CD8-positive, alpha-beta memory T cell (primary cell): ENCODE measurements at places on chromosomes 4 and X. TPM values are rescaled to one million over a fixed set of nuclear protein-coding genes. Genes with fewer than 3 reads are reported as not detected.
A peak's percentile ranks its signal among the peaks of the same experiment; 100 is the strongest.

- no peaks in the 10 kb centered on the region for H3K27me3 ChIP-seq
- H3K36me3 ChIP-seq: no peaks in the 10 kb centered on the region
- no peaks in the 10 kb centered on the region for H3K4me1 ChIP-seq
- H3K4me3 ChIP-seq: no peak overlapping the region
- no peak overlapping the region for H3K27ac ChIP-seq
- no peak for DNase-seq
Observed at GRCh38 chr4:11565899-11566298, 137.2 kb upstream of the HS3ST1 start.

GRCh38 chr4:24973747-24974601 is 56.8 kb downstream of the LGI2 start:
- H3K4me1 ChIP-seq: no peaks in the 10 kb centered on the region
- H3K4me3 ChIP-seq: no peak overlapping the region
- no peak overlapping the region for H3K27ac ChIP-seq
- no peaks in the 10 kb centered on the region for H3K36me3 ChIP-seq
- DNase-seq: no peak

GRCh38 chr4:95289028-95289634 is 259.6 kb downstream of the UNC5C start:
- no peak for DNase-seq
- no peaks in the 10 kb centered on the region for H3K27me3 ChIP-seq
- peaks cover 9% of the 10 kb centered on the region for H3K4me1 ChIP-seq
- H3K27ac ChIP-seq: peak overlapping the region; percentile 35

GRCh38 chrX:24023972-24024669 is 2.9 kb downstream of the KLHL15 start:
- peak overlapping the region; percentile 78 for H3K4me3 ChIP-seq
- peak overlapping the region; percentile 84 for H3K27ac ChIP-seq
- H3K4me1 ChIP-seq: peaks cover 19% of the 10 kb centered on the region
- no peak for DNase-seq
- no peaks in the 10 kb centered on the region for H3K27me3 ChIP-seq

GRCh38 chr4:81137446-81137845 is 77.6 kb downstream of the PRKG2 start:
- no peak overlapping the region for H3K27ac ChIP-seq
- H3K36me3 ChIP-seq: no peaks in the 10 kb centered on the region
- no peaks in the 10 kb centered on the region for H3K27me3 ChIP-seq
- no peak overlapping the region for H3K4me3 ChIP-seq
- H3K4me1 ChIP-seq: no peaks in the 10 kb centered on the region

GRCh38 chrX:20378233-20378920 is 111.7 kb upstream of the RPS6KA3 start:
- H3K27ac ChIP-seq: no peak overlapping the region
- H3K36me3 ChIP-seq: no peaks in the 10 kb centered on the region

DNA sequence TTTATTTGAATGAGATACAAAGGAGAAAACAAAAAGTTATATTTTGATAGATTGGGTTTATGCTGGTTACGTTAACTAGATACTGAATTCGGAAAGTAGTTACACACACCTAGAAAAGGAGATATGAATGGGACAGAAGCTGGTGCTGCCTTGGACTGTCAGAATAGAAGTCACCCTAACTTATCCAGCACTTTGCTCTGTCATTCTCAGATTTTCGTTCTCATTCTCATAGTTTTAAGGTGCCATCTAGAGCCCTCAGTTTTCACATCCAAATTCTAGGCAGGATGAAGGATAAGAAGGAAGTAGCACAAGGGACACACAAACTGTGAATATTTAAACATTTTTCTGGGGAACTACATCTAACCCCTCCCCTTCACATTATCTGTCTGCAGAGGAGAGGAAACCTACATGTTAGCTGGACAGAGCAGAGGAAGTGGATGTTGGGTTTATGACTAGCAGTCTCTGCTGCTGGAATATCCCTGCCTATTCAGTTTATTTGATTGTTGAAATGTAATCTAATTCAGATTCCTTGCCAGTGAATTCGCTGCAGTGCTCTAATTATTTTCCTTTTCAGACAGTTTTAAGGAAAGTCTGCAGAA is 521.9 kb downstream of the FAT4 start:
- no peaks in the 10 kb centered on the region for H3K36me3 ChIP-seq
- no peaks in the 10 kb centered on the region for H3K27me3 ChIP-seq
- H3K4me3 ChIP-seq: no peak overlapping the region
- no peak for DNase-seq

- no peak overlapping the region for H3K4me3 ChIP-seq
- no peak overlapping the region for H3K27ac ChIP-seq
- H3K36me3 ChIP-seq: no peaks in the 10 kb centered on the region
- H3K27me3 ChIP-seq: no peaks in the 10 kb centered on the region
Observed at GRCh38 chrX:40506201-40506985, 74.4 kb upstream of the ATP6AP2 start.

DNA sequence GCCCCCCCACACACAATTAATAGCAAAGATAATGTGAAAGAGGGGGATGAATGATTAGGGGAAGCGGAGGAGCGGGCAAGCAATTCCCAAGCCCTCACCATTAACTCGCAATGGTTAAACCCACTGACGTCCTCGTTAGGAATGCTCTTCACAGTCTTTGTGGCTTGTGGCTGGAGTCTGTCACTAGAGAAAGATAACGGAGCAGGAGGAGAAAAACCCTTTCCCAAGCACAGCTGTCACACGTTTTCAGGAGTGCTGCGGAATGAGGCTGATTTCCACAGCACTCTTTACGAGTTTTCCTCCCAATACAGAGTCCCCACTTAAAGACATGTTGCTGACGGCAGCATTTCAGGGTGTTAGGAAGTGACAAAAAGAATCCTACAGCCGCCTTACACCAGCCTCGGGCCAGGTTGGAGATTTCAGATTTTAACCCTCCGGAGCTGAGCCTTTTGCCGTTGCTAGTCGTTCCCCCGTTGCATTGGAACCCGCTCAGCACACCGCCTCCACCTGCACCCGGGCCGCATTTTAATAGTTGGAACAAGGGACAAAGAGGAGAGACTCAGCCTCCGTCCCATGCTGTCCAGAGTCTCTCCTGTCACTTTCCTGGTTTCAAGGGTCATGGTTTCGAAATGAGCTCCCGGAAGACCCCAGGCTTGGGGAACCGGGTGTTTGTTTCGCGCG is 92.2 kb downstream of the GEMIN8 start:
- DNase-seq: no peak
- H3K36me3 ChIP-seq: no peaks in the 10 kb centered on the region
- H3K27ac ChIP-seq: no peak overlapping the region
- H3K4me3 ChIP-seq: no peak overlapping the region
- no peaks in the 10 kb centered on the region for H3K4me1 ChIP-seq

- no peak overlapping the region for H3K4me3 ChIP-seq
- DNase-seq: no peak
- no peaks in the 10 kb centered on the region for H3K4me1 ChIP-seq
Observed at GRCh38 chrX:136806891-136807410, 26.2 kb upstream of the ARHGEF6 start.

- no peaks in the 10 kb centered on the region for H3K27me3 ChIP-seq
- no peak overlapping the region for H3K27ac ChIP-seq
- no peaks in the 10 kb centered on the region for H3K4me1 ChIP-seq
- DNase-seq: no peak
Observed at GRCh38 chrX:7779644-7780043, 63.3 kb upstream of the VCX start.

DNA sequence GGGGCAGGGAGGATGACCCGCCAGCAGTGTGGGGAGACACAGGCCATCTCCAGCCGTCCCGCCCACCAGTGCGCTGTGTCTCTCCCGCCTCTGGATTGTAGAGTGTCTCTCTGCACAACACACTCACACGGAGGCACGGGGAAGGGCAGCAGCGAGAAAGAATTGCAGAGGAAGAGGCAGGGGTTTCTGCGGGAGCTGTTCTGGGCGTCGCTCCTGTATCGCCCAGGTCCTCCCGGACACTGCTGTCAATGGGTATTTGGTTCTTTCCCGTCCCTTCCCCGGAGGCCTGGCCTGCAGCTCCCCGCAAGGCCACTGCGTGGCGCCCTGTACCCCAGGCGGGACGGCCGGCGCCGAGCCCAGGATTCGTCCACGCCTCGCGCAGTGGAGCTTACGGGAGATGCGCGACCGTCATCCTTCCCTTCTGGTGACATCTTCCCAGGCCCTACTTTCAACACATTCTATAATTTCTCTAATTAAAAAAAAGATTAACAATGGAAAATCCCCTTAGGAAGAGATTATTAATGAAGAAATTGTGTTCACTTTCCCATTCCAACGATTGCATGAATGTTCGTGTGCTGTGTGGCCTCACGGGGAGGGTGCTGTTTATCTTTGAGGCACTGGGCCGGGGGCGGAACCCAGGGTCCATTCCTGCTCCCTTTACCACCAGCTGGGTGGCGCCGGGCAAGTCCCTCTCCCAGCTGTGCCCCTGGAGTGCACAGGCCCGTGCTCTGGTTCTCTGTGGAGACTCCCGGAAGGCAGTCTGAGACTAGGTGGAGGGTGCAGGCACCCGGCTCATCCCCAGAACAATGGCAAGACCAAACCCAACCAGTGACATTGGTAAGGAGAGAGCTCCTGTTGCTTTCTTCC is 95.7 kb downstream of the CPZ start:
- H3K36me3 ChIP-seq: no peaks in the 10 kb centered on the region
- no peak overlapping the region for H3K27ac ChIP-seq
- no peaks in the 10 kb centered on the region for H3K4me1 ChIP-seq
- no peak for DNase-seq

DNA sequence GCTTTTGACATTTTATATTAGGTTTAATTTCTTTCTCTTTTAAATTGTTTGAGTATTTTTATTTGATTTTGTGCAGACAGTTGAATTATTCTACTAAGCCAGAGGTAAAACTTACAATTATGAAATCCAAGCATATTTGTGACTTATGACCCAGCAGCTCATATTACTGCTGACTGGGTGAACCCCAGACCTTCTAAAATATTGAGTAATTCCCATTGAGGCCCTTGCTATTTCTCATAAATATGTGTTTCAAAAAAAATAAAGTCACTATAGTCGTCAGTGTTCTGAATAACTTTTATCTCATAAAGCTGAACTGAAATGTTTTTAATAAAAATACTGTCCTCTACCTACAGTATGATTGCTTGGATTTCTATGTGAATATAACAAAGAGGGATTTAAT is 303.1 kb downstream of the IQCM start:
- no peaks in the 10 kb centered on the region for H3K27me3 ChIP-seq
- no peaks in the 10 kb centered on the region for H3K36me3 ChIP-seq
- no peak for DNase-seq
- H3K4me1 ChIP-seq: no peaks in the 10 kb centered on the region
- H3K27ac ChIP-seq: no peak overlapping the region

GRCh38 chr4:58515226-58515625 is 1405.0 kb upstream of the IGFBP7 start:
- no peak overlapping the region for H3K4me3 ChIP-seq
- no peaks in the 10 kb centered on the region for H3K36me3 ChIP-seq
- no peak overlapping the region for H3K27ac ChIP-seq
- no peaks in the 10 kb centered on the region for H3K4me1 ChIP-seq

GRCh38 chrX:75156531-75156945 is 455 bp upstream of the ABCB7 start:
- no peaks in the 10 kb centered on the region for H3K36me3 ChIP-seq
- peak overlapping the region; percentile 84 for H3K4me3 ChIP-seq
- H3K4me1 ChIP-seq: peaks cover 10% of the 10 kb centered on the region
- H3K27me3 ChIP-seq: no peaks in the 10 kb centered on the region
- no peak for DNase-seq
- H3K27ac ChIP-seq: peak overlapping the region; percentile 58

DNA sequence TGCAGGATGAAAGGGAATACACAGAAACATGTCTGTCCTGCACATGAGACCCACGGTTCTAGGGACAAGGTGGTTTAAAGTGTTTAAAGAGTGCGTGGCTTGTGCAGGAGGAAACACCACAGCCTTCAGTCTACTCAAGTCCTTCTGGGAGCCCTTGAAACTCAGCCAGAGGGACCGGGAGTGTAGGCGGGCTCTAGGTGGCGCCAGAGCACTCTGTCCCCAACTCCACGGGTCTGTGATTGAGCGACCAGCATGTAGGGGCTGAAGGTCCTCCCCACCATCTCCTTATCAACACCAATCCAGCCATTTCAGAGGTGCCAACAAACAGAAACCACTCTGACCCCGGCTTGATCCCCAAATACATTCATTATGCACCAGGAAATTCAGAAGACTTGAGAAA is 82.0 kb upstream of the CLDN34 start:
- no peak overlapping the region for H3K4me3 ChIP-seq
- no peak overlapping the region for H3K27ac ChIP-seq
- H3K27me3 ChIP-seq: no peaks in the 10 kb centered on the region
- no peaks in the 10 kb centered on the region for H3K4me1 ChIP-seq
- H3K36me3 ChIP-seq: no peaks in the 10 kb centered on the region

GRCh38 chrX:133722756-133723155 is 262.6 kb downstream of the GPC3 start:
- H3K4me1 ChIP-seq: no peaks in the 10 kb centered on the region
- no peak overlapping the region for H3K4me3 ChIP-seq
- DNase-seq: no peak
- H3K36me3 ChIP-seq: no peaks in the 10 kb centered on the region

DNA sequence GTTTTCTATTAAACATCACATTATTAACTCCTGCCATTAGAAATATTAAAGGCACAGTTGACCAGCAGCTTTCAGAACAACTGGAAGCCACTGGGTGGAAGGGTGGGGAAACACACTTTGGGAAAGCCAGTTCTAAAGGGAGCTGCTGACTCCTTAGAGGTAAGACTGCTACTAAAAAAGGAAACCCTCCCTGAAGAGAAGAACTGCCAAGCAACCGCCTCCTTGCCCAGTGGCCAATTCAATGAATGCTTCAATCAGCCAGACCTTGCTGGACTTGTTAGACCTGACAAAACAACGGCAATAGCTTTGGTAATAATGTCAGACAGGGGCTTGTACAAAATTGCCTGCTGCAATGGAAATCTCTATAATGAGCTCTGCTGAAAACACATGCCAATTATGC is 15.6 kb downstream of the OPHN1 start:
- no peak overlapping the region for H3K4me3 ChIP-seq
- DNase-seq: no peak
- H3K27me3 ChIP-seq: no peaks in the 10 kb centered on the region
- H3K27ac ChIP-seq: no peak overlapping the region
- no peaks in the 10 kb centered on the region for H3K4me1 ChIP-seq

The NPNT gene
- total RNA-seq: not detected

The RHOXF2B gene
- not detected for total RNA-seq

The NKAP gene
- 11.7 TPM for total RNA-seq

The BMX gene
- not detected for total RNA-seq

The GC gene
- not detected for total RNA-seq

The TEC gene
- total RNA-seq: 1.6 TPM

The LANCL3 gene
- total RNA-seq: 0.49 TPM
